Tibial artery (tissue), 4 donors: ENCODE measurements at places on chromosomes 5 and 9.

DNA sequence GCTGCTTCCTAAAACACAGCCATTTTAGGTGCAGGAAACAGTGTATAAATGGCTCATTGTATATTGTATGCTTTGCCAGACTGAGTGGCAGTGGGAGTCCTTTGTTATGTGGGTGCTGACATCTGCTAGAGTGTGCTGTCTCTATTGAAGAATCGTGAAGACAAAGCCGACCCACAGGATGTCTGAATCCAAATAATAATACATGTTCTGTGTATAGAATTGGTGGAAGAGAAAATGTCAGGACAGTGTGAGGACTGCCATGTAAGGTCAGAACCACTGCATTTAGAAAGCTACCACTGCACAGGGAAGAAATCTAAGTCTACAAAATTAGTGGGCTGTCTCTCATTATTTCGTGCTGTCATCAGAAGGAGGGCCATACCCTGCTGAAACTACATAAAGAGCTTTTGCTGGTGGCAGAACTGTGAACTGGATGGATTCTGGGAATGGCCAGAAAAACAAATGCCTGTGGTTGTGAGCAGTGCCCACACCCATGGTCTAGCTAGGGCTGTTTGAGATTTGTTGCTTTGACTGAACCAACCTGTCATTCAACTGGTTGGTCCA is 2.5 kb downstream of the IL7R start:
- no peak for DNase-seq

- DNase-seq: no peak
Measured at GRCh38 chr5:138790684-138791083, 37.5 kb downstream of the CTNNA1 start.

- no peak for DNase-seq
Measured at GRCh38 chr5:72815580-72816283, 729 bp upstream of the TNPO1 start.

DNA sequence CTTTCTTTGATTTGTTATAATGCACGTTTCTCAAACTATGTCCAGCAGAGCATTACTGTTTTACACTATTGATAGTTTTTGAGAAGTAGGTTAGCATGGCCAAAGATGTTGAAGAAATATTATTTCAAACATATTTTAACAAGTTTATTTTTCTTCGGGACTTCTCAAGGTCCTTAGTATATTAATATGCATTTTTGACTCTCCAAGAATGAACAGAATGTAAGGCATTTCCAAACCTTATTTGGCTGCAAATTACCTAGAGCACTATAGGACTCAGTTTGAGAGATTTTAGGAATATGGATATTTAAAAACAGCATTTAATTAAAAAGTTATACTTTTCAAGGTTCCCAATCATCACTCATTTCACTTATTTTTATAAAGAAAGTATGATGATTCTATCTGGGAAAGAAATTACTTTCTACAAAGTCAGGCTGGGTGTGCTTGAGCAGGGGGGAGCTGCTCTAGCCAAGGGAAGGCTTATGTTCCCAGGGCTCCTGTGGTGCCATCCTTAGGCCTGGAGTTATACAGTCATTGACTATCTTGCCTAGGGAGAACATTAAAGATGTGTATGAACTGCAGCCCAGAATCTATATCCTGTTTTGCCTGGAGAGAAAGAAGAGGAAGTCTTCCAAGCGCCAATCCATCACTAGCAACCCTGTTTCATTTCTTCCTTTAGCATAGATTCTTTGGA is 27.6 kb upstream of the NREP start:
- no peak for DNase-seq

DNA sequence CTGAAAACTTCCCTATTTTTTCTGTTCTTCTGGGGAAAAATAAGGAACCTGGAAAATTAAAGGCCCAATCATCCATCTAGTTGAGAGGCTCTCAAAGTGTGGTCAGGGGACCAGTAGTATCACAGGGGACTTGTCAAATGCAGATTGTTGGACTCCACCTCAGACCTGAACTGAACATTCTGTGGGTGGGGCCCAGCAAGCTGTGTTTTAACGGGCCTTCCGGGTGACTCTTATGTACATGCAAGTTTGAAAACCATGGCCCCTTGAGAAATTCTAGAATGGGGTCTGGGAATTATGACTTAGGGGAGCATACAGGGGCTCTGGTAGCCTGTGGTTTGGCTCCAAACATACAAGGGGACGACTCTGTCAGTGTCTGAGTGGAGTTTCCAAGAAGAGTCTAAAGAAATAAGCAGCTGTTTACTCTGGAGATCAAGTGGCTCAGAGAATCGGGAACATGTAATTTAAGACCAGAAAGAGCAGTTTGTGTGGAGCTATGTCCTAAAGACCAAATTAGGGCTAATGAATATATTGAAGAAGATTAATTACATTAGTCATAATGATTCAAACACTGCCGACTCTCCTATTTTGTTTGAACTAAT is 177.4 kb downstream of the SLC28A3 start:
- no peak for DNase-seq

GRCh38 chr5:154346427-154346826 is 99.4 kb upstream of the SAP30L start:
- DNase-seq: no peak

- DNase-seq: no peak
Measured at GRCh38 chr5:134038138-134038537, 33.4 kb upstream of the VDAC1 start.

- DNase-seq: no peak
Measured at GRCh38 chr5:149128023-149128875, 13.0 kb upstream of the ABLIM3 start.

DNA sequence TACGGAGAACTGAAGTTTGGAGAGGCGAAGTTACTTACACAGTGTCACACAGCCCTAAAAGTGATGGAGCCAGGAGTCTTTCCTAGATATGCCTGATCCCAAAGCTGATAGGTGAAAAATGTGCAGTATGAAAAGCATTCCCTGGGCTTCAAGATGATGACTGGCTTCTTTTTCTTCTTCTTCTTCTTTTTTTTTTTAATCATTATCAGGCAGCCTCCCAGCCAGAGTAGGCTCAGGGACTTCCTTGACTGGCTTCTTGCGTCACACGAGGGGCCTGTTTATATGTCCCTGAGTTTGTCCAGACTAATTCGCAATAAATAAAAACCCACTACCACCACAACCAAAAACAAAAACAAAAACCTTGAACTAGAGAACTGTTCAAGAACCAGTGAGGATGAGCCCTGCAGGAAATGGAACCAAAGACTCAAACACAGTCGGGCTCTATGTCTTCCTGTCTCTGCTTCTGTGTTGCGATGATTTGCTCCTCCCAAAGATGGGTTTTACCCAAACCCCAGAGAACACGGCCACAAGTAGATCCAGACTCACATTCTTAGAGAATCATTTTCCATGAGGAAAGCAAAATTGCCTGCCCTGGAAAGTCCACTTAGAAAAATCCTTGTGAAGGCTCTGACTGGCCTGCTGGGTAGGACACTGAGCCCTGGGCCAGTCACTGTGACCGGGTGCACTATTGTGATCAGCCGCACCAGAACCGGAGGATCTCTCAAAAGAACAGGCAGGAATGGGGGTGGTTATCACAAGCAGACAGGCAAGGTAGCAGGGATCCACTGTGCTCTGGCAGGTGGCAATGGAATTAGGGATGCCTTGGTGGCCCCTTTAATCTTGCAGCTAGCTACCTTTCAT is 38.0 kb upstream of the ADAM19 start:
- DNase-seq: no peak

- DNase-seq: no peak
Measured at GRCh38 chr5:77167063-77167462, 43.4 kb upstream of the PDE8B start.

- no peak for DNase-seq
Measured at GRCh38 chr5:148427370-148428042, 43.7 kb downstream of the FBXO38 start.

DNA sequence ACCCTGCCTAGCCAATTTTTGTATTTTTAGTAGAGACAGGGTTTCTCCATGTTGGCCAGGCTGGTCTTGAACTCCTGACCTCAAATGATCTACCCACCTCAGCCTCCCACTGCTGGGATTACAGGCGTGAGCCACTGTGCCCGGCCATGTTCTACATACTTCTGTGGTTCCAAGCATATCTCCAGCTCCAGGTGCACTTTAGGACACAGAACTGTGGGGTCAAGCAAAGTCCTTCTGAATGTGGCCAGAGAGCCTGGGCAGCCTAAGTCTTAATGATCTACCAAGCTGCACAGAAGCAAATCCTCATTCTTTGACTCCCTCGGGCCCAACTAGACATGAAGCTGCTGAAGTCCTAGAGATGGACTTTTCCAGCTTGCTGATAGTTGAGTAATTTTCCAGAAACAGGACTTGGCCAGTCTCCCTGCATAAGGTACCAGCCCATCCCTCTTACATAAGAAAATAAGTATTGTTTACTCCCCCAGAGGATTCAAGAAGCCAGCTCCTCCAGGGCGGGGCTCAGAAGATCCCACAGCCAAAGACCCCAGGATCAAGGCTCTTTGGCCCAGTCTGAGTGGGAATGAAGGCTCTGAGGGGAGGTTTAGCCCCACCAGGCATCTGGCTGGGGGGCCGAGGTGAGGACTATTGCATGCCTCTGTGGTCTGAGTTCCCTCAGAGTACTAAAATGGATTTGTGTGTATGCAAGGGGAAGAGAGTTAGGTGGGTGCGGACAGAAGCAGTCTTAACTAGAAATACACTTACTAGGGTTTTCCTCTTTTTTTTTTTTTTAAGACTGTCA is 8.7 kb downstream of the CLTB start:
- peak; percentile 64 for DNase-seq

GRCh38 chr9:127664678-127665507 is 41.9 kb upstream of the CFAP157 start:
- DNase-seq: no peak

GRCh38 chr5:168925160-168925559 is 346.0 kb upstream of the PANK3 start:
- no peak for DNase-seq

DNA sequence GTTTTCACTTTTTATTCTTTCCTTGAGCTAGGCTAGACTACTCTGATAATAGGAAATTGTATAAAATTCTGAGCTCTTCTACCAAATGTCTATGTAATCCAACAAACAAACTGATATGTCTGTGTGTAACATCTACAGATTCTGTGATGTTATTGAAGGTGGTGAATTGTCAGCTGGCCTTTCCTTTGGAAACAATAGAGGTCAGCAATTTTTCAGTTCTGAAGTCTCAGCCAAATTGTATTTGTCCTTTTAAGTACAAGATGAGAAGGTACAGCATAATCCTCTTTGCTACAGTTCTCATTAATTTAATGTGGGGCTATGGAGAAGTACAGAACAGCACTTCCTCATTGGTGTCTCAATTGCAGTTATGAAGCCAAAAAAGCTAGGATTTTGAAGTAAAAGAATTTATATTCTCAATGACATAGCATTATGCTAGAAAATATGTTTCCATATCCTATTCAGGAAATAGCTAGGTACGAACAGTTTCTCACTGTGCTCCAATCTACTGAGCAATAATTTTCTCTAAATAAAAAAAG is 198.0 kb downstream of the HINT1 start:
- no peak for DNase-seq

- DNase-seq: no peak
Measured at GRCh38 chr9:126051446-126052130, 275.0 kb upstream of the MVB12B start.

GRCh38 chr9:13979941-13980318 is 334.0 kb downstream of the NFIB start:
- DNase-seq: no peak

- DNase-seq: no peak
Measured at GRCh38 chr9:79312686-79313421, 258.9 kb upstream of the TLE4 start.

- no peak for DNase-seq
Measured at GRCh38 chr9:83919111-83919510, 2.1 kb downstream of the KIF27 start.

DNA sequence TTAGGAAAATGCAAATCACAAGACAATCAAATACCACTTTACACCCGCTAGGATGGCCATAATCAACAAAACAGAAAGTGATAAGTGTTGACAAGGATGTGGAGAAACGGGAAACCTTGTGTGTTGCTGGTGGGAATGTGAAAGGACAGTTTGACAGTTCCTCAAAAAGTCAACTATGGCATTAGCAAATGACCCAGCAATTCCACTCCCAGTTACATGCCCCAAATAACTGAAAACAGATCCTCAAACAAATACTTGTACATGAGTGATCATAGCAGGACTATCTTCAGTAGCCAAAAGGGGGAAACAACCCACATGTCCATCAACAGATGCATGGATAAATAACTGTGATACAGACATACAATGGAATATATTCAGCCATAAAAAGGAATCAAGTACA is 21.2 kb downstream of the RASGEF1C start:
- DNase-seq: no peak

- no peak for DNase-seq
Measured at GRCh38 chr9:106846857-106847256, 16.1 kb upstream of the ZNF462 start.

DNA sequence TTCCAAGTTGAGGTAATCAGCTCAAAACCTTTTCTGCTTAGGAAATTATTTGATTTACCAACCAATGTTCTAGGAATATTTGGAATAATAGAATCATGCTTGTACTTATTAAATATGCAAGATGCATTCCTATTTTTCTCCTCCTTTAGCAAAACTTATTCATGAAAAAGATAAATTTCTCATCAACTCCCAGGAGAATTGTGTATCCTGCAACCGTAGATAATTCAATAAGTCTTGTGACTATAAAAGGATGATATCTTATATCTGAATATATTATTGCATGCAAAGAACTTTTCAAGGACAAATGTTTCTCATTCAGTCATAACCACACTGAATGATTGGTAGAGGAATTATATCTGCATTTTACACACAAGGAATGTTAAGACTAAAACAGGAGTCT is 84.9 kb upstream of the CCNG1 start:
- DNase-seq: no peak

GRCh38 chr5:134568761-134569695 is 43.6 kb downstream of the JADE2 start:
- DNase-seq: peak; percentile 90

DNA sequence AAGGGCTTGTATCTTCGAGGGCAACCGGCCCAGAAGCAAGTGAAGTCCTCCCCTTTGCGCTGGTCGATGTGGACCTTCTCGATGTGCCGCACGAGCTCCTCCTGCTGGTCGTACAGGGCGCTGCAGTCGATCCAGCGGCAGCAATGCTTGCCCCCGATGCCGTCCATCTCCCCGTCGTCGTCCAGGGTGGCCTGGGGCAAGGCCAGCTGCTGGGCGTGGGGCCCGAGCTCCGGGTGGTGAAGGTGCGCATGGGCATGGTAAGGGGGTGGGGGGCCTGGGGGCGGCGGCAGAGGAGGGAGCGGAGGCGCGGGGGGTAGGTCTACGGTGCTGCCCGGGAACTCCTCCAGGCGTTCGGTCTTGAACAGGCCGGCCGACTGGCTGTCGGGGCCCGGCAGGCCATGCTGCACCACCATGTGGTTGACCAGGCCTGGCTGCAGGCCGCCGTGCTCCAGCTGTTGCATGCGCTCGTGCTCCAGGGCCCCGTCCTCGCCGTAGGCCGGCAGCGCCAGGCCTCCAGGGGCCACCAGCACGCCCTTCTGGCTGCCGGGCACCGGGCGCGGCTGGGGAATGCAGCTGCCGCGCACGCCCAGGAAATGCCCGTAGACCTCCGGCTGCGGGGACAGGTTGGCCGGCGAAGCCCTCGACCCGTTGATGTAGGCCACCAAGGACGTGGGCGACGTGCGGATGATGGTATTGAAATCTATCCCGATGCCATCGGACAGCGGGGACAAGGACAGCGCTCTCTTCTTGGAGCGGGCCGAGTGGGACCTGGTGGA is 181.8 kb downstream of the GLIS3 start:
- no peak for DNase-seq

- DNase-seq: no peak
Measured at GRCh38 chr5:78060421-78060820, 234.1 kb downstream of the AP3B1 start.
